Right atrium auricular region (tissue), 2 donors: ENCODE measurements at places on chromosomes 11 and 22.
A peak's percentile ranks its signal among the peaks of the same experiment; 100 is the strongest.

GRCh38 chr11:115926138-115926537 is 421.9 kb upstream of the CADM1 start:
- DNase-seq: no peak

GRCh38 chr11:2298131-2298794 is 3.5 kb downstream of the C11orf21 start:
- peak; percentile 52 for DNase-seq

DNA sequence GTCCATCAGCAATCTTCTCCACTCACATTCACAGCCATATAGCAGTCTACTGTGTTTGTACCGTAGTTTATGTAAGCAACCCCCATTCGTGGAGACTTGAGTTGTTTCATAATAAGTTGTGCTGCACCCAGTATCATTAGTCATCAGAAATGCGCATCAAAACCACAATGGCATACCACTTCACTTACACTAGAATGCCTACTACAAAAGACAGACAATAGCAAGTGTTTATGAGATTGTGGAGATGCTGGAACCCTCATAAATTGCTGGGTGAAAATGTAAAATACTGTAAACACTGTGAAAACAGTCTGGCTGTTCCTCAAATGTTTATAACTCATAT is 133.3 kb downstream of the ATXN10 start:
- DNase-seq: no peak

GRCh38 chr11:93512949-93513667 is 30.1 kb downstream of the SMCO4 start:
- no peak for DNase-seq

DNA sequence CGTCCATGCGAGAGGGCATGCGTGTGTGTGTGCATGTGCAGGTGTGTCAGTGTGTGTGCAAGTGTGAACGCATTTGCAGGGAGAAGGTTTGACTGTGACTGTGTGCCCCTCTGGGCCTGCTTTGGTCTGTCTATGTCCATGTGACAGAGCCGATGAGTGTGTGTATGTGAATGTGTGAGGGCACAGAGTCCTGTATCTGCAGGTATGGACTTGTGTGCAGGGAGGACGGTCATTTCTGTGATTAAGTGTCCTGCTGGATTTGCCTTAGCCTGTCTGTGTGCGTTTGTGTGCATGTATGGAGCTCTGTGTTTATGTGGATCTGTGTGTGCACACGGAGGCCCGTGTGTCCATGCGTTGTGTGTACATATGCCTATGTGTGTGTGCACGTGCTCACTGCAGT is 5.4 kb downstream of the EMID1 start:
- no peak for DNase-seq

DNA sequence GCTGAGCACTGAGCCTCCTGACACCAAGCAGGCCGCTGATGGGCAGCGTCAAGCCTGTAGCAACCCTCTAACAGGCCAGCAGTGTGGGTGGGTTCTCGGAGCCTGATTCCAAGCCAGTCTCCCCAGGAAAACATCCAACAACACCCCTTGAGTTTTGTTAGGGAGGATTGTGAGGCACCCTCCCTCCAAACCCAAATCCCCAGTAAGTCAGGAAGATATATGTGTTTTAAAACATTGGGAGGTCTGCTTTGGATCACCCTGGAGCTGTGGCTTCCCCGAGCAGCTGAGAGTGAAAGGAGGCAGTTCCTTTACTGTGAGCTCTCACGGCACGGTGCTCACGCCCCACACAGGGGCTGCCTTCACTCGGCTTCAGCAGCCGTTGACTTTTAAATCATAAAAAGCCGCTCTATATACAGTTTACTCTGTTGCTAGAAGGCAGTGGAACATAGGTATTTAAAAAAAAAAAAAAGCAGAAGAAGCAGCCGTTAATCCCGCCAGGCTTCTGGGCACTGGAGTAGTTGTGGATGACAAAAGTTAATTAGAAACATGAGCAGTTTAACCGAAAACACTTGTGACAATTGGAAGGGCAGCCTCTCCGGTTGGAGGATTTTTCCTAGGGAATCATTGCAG is 218.6 kb downstream of the NAV2 start:
- no peak for DNase-seq

DNA sequence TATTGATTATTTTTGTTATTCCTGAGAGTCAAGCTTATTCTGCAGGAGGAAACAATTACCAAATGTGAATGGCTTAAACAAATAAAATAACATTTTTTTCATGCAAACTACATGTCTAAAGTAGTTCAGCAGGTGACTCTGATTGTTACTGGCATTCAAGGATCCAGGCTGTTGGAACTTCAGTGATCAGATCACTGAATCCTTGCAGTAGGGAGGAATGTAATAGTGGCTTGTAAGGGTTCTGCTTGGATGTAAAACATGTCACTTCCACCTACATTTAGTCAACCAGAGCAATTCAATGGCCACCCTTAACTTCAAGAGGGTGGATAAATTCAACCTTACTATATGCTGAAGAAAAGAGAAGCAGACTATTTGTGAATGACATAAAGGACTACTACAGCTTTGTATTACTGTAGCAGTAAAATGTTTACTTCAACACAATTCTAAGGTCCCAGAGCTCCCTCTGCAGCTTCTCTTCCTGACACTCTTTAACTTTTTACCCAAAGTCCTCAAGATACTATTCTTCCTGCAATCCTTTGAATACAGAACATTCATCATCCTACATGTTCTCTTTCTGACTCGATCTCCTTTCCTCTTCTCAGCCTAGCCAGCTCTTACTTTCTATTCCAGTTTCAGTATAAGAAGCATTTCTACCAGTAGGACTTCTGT is 284.0 kb downstream of the LRRC4C start:
- no peak for DNase-seq

DNA sequence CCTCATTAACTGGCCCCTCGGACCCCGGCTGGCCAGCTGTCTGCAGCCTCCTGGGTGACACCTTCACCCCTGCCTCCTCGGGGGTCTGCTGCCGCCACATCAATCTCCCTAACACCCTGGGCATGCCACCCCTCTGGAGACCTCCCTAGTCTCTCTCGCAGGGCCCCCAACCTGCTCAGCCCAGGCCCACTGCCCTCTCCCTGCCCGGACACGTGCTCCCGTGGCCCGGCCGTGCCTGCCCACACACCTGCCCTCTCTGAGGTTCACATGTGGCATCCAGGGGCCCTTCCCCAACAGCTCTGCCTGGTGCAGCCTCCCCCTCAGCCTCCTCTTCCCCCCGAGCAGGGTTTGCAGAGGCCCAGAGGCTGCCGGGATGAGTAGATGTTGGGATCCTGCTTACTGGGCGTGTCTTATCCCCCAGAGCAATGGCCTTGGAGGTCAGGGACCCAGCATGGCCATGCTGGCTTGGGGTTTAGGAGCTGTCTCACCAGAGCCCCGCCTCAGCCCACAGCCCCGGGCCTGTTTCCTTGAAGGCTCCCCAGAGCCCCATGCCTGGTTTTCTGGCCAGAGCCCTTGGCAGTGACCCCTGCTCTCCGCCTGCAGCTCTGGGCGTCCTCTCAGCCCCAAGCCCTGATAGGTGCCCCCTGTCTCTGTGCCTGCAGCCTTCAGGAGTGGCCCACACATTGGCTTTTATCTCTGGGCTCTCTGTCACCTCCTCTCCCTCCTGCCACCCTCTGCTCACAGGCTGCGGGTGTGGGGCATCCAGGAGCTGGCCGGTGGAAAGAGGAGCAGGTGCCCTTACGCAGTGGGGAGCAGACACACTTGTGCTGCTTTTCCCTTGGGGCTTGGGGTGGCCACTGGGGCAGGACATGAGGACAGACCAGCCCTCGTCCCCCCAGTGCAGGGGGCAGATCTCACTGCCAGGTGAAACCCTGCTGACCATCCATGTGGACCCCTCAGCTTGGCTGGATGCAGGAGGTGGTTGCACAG is 25.7 kb upstream of the SEPTIN5 start:
- no peak for DNase-seq
